ENCODE measurements at places on chromosomes 7 and 10.

DNA sequence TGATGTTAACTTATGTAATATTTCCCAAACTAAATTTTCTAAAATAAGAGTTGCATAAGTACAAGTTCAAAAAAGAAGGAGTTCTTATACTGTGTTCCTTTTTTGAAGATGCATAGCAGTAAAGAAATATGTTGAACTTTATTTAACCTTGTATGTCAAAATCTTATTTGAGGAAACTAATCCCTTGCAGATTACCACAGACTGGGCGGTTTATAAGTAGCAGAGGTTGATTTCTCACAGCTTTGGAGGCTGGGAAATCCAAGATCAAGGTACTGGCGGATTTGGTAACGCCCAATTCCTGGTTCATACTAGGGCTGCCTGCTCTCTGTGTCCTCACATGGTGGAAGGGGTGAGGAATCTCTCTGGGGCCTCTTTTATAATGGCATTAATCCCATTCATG lies 68.5 kb downstream of the GNAT3 start:
- no peak for DNase-seq

- no peak for DNase-seq
Observed at GRCh38 chr7:139594911-139595476, 71.5 kb downstream of the CLEC2L start.

GRCh38 chr10:25704622-25705021 lies 229.4 kb upstream of the MYO3A start:
- no peak for DNase-seq

DNA sequence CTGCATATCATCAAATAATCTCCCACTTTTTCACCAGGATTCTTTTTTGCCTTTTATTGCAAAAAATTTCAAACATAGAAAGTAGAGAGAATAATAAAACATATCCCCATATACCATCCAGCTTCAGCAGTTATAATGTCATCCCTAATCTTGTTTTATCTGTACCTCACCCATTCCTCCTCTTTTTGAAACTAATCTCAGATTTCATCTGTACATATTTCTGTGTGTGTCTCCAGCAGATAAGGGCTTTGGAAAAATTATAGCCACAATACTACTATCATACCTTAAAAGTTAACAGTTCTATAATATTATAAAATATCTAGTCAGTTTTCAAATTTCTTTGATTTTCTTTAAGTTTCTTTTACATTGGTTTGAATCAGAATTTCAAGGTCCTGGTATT lies 7.6 kb upstream of the ENTPD1 start:
- DNase-seq = no peak

GRCh38 chr10:31707093-31708039 lies 221.3 kb downstream of the ARHGAP12 start:
- peak; percentile 73 for DNase-seq

- no peak for DNase-seq
Observed at GRCh38 chr7:112887337-112887736, 97.1 kb upstream of the TMEM168 start.

GRCh38 chr10:52740913-52741675 lies 31.5 kb downstream of the MBL2 start:
- DNase-seq = no peak

- DNase-seq = no peak
Observed at GRCh38 chr10:102962951-102963755, 45.1 kb downstream of the CNNM2 start.

DNA sequence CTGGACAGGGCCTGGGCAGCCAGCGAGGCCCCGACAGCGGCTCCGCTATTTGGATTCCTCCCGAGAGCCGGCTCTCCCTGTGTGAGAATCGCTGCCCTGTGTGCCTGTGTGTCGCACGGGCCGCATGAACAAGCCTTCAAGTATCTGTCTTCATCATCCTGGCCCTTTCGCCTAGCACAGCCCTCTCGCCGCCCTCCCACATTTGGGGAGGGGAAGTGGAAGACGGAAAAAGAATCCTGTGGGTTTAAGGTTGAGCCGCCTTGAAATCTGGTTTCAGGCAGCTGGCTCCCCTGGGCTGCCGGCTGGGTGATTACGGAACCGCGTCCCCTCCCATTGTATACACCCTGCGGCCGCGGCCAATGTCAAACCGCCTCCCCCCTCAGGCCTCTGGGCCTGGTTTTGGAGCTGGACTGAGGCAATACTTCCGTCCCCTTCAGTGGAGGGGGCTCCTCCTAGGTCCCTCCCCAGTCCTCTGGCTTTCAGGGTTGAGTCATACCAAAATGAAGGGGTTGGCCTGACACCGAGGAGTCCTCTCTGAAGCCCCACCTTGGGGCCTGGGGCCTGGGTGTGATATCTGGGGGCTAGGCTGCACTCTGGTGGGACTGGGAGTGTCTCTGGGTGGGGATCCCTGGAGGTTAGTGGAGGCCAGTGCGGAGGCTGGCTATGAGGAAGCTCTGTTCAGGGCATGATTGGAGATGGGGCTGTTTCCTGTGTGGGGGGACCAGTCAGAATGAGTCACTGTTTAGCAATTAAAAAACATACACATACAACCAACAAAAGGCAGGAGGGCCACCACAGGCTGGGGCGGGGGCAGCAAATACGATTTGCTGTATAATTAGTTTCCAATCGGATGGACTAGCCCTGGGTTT lies 1.7 kb downstream of the TRIM8 start:
- DNase-seq = peak; percentile 95

- DNase-seq = no peak
Observed at GRCh38 chr7:81604808-81605174, 165.1 kb downstream of the HGF start.

DNA sequence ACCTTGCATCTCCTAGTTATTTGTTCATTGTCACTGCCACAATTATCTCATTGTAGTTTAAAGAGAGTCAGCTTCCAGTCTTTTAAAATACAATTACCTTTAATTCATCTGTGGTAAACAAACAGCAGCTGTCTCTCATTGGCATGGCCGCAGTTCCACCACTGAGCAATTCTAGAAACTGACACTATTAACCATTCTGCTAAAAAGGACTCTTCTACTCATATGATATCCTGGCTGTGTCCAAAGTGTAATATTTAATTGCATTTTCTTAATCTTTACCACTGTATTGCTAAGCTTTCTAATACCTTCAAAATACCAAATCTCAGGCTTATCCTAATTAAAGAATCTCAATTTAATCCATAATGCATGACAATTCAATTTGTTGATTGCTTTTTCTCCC lies 639.0 kb downstream of the AUTS2 start:
- DNase-seq = no peak

- no peak for DNase-seq
Observed at GRCh38 chr7:106313966-106314365, 29.2 kb upstream of the NAMPT start.

- no peak for DNase-seq
Observed at GRCh38 chr10:128174581-128175559, 48.6 kb upstream of the MKI67 start.

DNA sequence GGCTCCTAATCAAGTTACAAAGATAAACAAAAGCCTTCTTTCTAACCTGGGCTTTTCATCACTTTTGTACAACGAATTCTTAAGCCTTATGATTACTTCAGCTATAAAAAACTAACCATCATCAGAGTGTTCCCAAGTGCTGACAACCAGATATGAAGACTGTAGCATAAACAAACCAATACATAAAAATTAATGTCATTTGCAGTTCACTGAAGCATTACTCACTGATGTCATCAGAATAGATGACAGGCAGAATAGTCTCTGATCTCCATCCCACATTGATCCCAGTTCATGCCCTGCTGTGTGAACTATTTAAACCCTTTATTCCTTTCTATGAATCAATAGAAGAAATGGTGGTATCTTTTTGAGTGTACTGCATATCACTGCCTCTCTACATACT lies 84.4 kb downstream of the DNAJC1 start:
- DNase-seq = no peak

- no peak for DNase-seq
Observed at GRCh38 chr10:110078317-110078716, 70.5 kb downstream of the ADD3 start.

DNA sequence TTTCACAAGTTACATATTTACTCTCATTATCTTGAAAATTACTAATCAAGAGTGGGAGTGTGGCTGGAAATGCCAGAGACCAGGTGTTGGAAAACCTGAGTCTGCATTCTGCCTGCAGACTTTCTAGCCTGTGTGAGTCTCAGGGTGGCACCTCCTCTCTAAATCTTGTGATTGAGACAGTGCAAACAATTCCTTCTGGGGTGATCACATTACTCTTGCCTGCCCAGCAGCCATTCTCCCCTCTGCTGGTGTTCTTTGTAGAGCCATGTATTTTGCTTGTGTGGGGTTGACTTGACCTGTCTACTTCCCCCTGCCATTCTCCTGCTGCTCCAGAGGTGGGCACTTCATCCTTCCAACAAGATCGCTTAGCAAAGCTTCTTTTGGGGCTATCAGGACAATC lies 101.1 kb downstream of the RAPGEF5 start:
- no peak for DNase-seq

- no peak for DNase-seq
Observed at GRCh38 chr7:20064181-20064970, 152.8 kb downstream of the MACC1 start.

- no peak for DNase-seq
Observed at GRCh38 chr10:55233505-55233904, 432.5 kb upstream of the PCDH15 start.

GRCh38 chr7:79149831-79150230 lies 303.6 kb downstream of the MAGI2 start:
- DNase-seq = no peak

GRCh38 chr10:62243647-62243997 lies 25.0 kb downstream of the RTKN2 start:
- no peak for DNase-seq

- no peak for DNase-seq
Observed at GRCh38 chr10:121608469-121609190, 10.4 kb upstream of the FGFR2 start.

DNA sequence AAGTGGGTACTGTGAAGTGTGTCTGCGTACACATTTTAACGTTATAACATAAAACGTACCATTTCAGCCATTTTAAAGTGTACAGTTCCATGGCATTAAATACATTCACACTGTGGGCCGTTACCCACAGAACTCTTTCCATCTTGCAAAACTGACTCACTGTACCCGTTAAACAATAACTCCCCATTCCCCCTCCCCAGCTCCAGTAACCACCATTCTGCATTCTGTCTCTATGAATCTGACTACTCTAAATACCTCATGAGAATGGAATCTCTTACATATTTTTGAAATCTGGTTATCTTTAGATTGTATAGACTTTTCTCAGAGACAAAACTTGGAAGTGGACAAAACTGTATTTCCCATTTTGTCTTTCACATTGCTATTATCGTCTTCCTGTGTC lies 9.3 kb downstream of the ARL3 start:
- no peak for DNase-seq

DNA sequence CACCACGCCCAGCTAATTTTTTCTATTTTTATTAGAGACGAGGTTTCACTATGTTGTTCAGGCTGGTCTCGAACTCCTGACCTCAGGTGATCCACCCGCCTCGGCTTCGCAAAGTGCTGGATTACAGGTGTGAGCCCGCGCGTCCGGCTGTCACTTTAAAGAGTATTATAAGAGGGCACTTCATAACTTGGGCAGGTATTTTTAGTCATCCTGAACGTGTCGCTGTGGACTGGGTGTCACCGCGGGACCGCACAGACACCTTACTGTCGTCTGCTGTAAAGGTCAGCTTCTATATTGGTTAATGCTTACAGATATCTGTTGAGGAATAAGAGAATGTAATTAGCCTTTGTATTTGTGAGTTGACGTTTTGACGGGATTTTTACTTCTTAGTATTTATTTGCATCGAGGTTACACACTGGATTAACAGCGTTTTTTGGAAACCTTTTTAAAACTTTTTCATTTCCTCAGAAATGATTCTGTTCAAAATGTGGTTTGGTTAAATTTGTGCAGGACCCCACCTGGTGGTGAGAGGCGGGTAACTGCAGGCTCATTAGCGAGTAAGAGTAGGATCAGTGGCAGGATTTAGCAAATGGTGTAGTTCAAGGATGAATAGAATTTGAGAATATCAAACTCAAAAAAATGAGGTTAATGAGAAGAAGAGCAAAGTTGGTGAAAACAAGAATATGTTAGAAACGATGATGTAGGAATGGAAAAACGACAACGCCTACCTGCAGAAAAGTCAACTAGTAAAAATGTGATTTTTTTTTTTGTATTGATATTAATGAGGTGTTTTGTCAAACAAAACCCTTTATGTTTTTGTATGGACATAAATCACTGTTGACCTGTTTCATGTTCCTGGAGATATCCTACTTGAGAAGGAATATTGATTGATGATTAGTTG lies 3.2 kb downstream of the DNAJB6 start:
- DNase-seq = no peak

DNA sequence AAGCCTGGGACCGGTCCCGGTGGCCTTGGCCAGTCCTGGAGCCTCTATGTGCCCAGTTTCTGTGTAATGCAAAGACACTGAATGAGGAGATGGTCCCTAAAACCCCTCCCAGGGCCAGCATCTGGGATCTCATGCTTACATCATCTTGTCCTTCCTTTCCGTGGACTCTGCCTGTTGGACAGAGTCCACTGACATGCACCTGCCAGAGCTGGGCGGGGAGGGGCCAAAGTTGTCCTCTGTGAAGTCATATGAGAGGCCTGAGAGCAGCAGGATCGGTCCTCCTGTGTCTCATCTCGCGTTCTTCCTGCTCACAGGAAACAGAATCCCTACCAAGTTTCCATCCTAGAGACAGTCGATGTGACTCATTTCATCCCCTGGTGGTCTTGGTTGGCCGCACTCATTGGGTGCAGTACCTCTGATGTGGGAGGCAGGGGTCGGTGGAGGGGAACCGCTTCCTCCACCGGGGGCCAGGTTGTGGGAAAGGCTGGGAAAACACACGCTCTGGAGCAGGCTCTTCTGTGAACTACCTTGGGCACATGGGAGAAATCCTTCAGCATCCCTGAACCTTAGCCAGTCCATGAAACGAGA lies 389.6 kb upstream of the PODXL start:
- DNase-seq = no peak

- no peak for DNase-seq
Observed at GRCh38 chr10:129774736-129775401, 189.2 kb downstream of the EBF3 start.
